Fibroblast of skin of abdomen (primary cell): ENCODE measurements at places on chromosomes 1 and 21.

DNA sequence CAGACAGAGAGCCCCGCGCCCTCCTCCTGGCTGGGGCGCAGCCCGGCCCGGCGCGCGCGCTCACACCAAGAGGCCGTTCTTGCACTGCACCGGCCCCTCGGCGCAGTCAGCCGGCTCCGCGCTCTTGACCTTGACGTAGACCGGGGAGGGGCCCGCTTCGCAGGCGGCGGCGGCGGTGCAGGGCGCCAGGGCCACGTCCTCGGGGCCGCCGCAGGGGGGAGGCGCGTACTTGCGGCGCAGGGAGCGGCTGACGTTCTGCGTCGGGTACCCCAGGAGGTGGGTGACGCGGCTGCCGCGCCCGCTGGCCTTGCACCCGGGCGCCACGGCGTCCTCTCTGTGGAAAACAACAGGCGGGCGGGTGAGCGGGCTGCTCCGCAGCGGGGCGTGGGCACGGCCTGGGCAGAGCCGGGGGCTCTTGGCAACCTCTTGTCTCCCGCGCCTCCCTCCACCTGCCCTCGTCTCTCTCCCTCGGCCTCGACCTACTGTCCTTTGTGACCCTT, 7.7 kb downstream of the VSIG8 start:
- DNase-seq, result peak; percentile 82

- no peak for DNase-seq
These were observed 255.6 kb downstream of the GRIK3 start for GRCh38 chr1:36778740-36779139.

GRCh38 chr1:21906173-21907078, 30.7 kb downstream of the HSPG2 start:
- DNase-seq, result no peak

- no peak for DNase-seq
These were observed 17.5 kb downstream of the KPNA6 start for GRCh38 chr1:32125313-32125712.

GRCh38 chr1:211613108-211613947, 34.4 kb upstream of the SLC30A1 start:
- DNase-seq, result peak; percentile 91

GRCh38 chr21:45551783-45552695, 9.8 kb upstream of the SLC19A1 start:
- DNase-seq, result no peak

- DNase-seq, result no peak
These were observed 16.2 kb upstream of the C2CD2 start for GRCh38 chr21:41970106-41970391.

DNA sequence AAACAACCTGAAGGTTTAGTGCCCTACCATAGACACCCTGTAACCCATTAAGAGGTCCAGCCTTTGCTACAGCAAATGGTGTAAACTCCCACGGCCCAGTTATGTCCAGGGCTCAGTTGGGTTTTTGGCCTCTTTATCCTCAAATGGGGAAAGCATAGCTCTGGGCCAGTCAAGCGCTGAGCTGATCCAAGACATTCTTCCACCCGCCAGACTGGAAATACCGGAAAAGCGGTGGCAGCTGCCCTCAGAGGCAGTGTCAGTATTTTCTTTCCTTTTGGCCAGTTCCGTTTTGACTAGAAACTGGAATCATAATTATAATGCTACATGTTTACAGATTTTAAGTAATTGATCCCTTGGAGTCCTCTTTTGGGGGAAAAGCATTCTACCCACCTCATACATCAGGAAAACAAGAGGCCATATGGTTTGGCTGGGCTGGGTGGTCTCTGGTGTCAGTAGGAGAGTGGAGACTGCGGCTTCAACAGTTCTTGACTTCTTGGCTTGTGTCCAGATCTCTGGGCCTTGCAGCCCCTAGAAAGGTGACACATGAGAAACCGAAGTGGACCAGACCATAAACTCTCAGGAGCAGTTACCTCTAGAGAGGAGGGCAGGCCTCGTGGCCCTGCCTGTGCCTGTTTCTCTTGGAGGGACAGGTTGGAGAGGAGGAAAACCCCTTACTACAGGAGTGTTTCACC, 30.2 kb upstream of the CLDN14 start:
- no peak for DNase-seq

- no peak for DNase-seq
These were observed 1.3 kb upstream of the PDE4B start for GRCh38 chr1:65791396-65791795.

DNA sequence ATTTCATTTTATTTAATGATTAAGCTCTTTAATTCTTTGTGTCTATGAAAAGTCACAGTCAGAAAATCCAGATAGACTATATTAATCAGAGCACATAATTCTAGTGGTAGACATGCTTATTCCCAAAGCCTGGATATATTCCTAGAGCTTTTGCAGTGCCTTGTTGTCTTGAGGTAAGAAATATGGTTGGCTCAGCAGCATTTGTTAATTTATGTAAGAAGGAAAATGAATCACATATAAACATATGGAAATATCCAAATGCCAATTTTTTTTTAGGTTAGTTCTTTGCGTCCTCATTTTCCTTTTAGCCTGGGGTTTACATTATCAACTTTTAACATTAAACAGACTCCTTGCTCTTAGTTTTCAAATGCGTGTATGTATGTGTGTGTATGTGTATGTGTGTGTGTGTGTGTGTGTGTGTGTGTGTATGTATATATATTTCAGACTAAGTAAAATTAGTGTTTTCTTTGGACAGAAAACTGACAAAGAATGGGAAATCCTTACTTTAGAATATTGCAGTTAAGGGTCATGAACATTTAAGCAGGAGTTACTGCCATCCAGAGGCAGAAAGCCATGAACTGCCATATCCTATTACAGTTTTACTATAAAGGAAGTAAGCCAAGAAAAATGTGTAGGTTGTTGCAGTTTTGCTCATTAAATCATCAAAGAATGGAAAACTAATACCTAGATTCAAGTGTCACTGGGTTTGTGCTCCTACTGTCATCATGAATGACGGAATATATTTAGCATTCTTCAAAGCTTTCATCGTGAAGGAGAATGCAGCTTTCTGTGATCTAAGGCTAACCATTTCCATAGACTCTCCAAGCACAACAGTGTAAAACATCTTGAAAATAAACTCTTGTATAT, 477.1 kb upstream of the NR5A2 start:
- DNase-seq, result peak; percentile 47

GRCh38 chr1:53273526-53273925, 35.2 kb upstream of the MAGOH start:
- DNase-seq, result no peak

DNA sequence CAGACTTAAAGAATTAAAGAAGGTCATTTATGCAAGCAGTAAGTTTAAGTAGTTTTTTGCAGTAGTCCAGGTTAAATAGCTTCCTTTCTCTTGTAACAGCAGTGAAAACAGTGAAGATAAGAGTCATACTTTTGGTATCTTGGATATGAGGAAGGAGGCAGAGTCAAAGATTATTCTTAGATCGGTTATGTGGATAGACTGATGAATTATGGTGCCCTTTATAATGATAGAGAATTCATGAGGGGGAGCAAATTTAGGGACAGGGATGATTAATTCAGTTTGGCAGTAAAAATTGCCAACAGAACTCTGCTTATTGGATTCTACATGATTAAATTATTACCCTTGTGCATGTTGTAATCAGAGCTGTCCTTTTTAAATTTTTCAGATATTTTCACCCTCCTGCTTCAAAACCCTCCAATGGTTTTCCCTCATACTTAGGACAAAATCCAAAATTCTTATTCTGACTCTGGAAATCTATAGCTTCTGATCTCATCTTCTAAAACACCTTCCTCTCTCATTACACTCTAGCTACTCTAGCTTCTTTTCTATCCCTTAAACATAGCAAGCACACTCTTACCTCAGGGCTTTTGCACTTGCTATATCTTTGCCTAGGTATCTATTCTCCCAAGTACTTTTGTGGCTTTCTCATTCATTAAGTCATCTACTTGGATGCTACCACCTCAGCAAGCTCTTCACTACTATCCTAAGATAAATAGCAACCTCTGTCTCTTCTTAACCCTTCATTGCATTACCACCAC, 79.8 kb downstream of the PKN2 start:
- DNase-seq, result peak; percentile 86

- no peak for DNase-seq
These were observed 2.5 kb downstream of the OLIG2 start for GRCh38 chr21:33028287-33028670.

DNA sequence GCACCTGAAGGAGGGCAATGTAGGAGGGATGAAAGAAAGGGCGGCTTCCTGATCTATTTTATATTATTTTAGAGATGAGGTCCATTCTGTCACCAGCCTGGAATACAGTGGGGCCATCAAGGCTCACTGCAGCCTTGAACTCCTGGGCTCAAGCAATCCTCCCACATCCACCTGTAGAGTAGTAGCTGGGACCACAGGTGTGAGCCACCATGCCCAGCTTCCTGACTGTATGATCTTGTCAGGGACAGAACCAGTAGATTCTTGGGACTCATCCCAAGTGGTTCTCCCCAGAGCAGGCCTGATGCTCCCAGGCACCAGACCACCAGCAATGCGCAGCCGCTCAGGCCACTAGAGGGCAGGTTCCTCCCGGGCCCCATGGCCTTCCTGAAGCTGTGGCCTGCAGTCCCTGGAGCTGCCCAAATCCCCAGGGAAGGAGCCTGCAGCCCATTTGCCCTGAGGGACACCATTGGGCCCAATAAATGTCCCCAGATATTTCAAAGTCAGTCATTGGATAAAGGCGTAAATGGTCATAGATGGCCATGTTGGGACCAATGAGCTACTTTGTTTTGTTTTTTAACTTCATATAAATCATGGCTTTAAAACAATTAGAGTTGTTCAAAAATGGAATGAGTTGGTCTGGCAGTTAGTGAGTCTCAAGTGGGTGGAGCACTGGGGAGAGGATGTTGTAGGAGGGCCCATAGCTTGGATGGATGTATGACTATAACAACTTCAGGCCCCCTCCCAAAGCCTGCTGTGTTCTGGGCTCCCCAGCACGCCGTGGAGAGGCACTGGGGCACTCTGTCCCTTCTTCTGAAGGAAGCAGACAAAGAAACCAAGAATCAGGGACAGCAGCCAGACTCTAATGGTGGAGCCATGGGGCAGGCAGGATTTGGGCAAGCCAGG, 44.7 kb upstream of the GOLT1A start:
- DNase-seq, result peak; percentile 61

GRCh38 chr1:73218995-73219546, 936.7 kb upstream of the NEGR1 start:
- DNase-seq, result no peak
